ENCODE measurements at places on chromosomes 16 and 17. TPM values are rescaled to one million over a fixed set of nuclear protein-coding genes. Genes with fewer than 3 reads are reported as not detected.

HOXB3 gene
- total RNA-seq = 5.7 TPM

HS3ST6 gene
- not detected for total RNA-seq

SLC4A1 gene
- not detected for total RNA-seq

YBX2 gene
- under 0.01 TPM for total RNA-seq

DHRS7C gene
- total RNA-seq = not detected

CHD9NB gene
- total RNA-seq = under 0.01 TPM

ZG16 gene
- total RNA-seq = not detected

RAB11FIP4 gene
- not detected for total RNA-seq

NACA2 gene
- not detected for total RNA-seq

EPX gene
- not detected for total RNA-seq

CALB2 gene
- not detected for total RNA-seq

PSMC5 gene
- total RNA-seq = 83.1 TPM

ITGAX gene
- total RNA-seq = not detected

HCFC1R1 gene
- 2.4 TPM for total RNA-seq

HEXD gene
- 10.5 TPM for total RNA-seq
